ENCODE measurements at places on chromosomes 1 and 21. TPM values are rescaled to one million over a fixed set of nuclear protein-coding genes. Genes with fewer than 3 reads are reported as not detected.

Gene CLDN17
- total RNA-seq = not detected

Gene KIAA0319L
- 34.2 TPM for total RNA-seq

Gene VSIG8
- total RNA-seq = not detected

Gene WDR47
- 211 TPM for total RNA-seq

Gene MNDA
- total RNA-seq = 2.0 TPM

Gene MANEAL
- total RNA-seq = 26.8 TPM

Gene CFHR2
- not detected for total RNA-seq

Gene KCNJ6
- total RNA-seq = 13.8 TPM

Gene CCDC30
- total RNA-seq = 12.0 TPM

Gene RYR2
- total RNA-seq = 23.8 TPM

Gene KRTAP19-1
- not detected for total RNA-seq

Gene LCE2A
- not detected for total RNA-seq

Gene NFIA
- total RNA-seq = 85.8 TPM

Gene FCAMR
- total RNA-seq = not detected

Gene DIRAS3
- 4.2 TPM for total RNA-seq

Gene MPZ
- total RNA-seq = 0.49 TPM

Gene MYOM3
- under 0.01 TPM for total RNA-seq

Gene CD164L2
- not detected for total RNA-seq

Gene S100A4
- 0.98 TPM for total RNA-seq

Gene IKBKE
- 0.98 TPM for total RNA-seq

Gene DNTTIP2
- 34.4 TPM for total RNA-seq

Gene SLAMF6
- not detected for total RNA-seq

Gene S100A8
- 7.1 TPM for total RNA-seq

Gene ERVH48-1
- not detected for total RNA-seq

Gene SORT1
- total RNA-seq = 46.7 TPM

Gene RNF220
- total RNA-seq = 46.5 TPM

Gene IGFN1
- total RNA-seq = 0.25 TPM

Gene SYPL2
- total RNA-seq = under 0.01 TPM

Gene SLAMF9
- total RNA-seq = not detected

Gene USH2A
- under 0.01 TPM for total RNA-seq

Gene GUK1
- total RNA-seq = 109 TPM

Gene CFH
- 16.0 TPM for total RNA-seq

Gene ASPM
- 6.1 TPM for total RNA-seq

Gene KRTAP6-2
- total RNA-seq = not detected

Gene CAPZA1
- 66.4 TPM for total RNA-seq

Gene SPRR2B
- total RNA-seq = not detected

Gene FCN3
- 0.25 TPM for total RNA-seq

Gene RGS16
- total RNA-seq = 2.2 TPM

Gene ZBTB8B
- 15.2 TPM for total RNA-seq

Gene RAB4A
- total RNA-seq = 26.1 TPM

Gene CA6
- total RNA-seq = not detected

Gene APCS
- not detected for total RNA-seq

Gene LCE3E
- total RNA-seq = not detected

Gene PROX1
- total RNA-seq = 13.3 TPM

Gene CD84
- total RNA-seq = 2.2 TPM

Gene GNAT2
- not detected for total RNA-seq

Gene C4BPA
- total RNA-seq = not detected

Gene KISS1
- total RNA-seq = not detected

Gene TMEM240
- 15.2 TPM for total RNA-seq

Gene USP25
- total RNA-seq = 59.7 TPM

Gene KRTAP12-4
- not detected for total RNA-seq

Gene SH3BGR
- total RNA-seq = 1.7 TPM

Gene EFNA1
- total RNA-seq = 2.7 TPM

Gene S100A9
- total RNA-seq = 20.2 TPM

Gene PDZK1
- 2.0 TPM for total RNA-seq

Gene TFF2
- total RNA-seq = not detected

Gene SHISAL2A
- total RNA-seq = not detected

Gene VASH2
- 37.6 TPM for total RNA-seq

Data from temporal lobe (tissue), 4 donors.